Hematopoietic multipotent progenitor cell treated with erythropoietin and hydrocortisone succinate and interleukin-3 and kit ligand, for 15 days (in vitro differentiated cells): ENCODE measurements at places on chromosomes 2 and 18.

DNA sequence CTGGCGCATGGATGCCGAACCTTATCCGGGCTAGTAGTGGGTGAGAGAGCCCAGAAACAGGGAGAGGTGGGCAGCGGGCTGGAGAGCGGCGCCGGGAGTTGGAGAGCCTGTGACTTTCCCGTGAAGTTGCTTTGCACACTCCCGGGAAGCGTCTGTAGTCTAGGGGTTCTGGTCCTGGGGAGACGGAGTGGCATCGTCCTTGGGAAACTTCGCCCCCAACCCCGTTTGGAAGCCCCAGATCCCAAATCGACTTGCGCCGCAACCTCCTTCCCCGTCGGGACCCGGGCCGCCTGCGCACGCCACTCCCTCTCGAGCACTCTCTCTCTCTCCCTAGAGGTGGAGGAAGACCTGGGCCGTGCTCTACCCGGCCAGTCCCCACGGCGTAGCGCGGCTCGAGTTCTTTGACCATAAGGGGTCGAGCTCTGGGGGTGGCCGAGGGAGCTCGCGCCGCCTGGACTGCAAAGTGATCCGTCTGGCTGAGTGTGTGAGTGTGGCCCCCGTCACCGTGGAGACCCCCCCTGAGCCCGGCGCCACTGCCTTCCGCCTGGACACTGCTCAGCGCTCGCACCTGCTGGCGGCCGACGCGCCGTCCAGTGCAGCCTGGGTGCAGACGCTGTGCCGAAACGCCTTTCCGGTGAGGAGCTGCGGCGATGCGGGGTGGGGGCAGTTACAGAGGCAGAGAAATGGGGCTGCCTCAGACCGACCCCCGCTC is 456 bp downstream of the DOK1 start:
- DNase-seq: peak; percentile 35

DNA sequence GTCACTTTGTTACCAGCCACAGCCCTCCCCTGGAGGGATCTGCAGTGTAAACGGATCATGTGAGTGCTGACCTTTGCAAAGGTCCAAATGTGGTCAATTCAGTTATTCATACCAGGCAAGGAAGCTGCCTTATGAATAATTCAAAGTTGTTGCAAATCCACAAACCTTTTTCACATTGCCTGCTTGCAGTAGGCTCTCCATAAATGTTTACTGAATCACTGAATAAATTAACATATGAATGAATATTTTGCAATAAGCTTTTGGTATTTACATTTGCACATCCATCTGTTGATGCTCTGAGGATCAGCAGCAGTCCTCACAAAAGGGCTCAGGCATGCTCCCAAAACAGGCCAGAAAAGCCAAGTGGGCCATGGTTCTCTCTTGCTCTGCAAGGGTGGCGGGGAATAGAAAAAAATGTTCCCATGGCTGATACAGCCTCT is 156.8 kb downstream of the VAPA start:
- DNase-seq: no peak

DNA sequence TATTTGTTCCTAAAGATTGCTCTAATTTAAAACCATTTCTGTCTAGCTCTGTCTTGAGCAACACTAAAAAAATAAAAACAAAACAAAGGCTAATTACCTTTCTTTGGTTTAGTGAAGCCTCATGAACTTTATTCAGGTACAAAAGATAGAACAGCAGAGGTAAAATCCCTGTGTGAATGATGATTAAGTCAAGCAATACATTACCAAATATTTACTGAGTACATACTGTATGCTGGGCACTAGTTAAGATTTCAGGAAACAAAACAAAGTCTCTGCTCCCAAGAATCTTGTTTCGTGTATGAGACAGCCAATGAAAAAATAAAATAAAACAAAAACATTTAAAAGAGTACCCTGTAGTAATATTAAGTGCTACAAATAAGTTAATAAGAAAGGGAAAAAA is 257.5 kb downstream of the RND3 start:
- no peak for DNase-seq

- no peak for DNase-seq
These were observed 32.6 kb upstream of the PPP3R1 start for GRCh38 chr2:68284896-68285295.

DNA sequence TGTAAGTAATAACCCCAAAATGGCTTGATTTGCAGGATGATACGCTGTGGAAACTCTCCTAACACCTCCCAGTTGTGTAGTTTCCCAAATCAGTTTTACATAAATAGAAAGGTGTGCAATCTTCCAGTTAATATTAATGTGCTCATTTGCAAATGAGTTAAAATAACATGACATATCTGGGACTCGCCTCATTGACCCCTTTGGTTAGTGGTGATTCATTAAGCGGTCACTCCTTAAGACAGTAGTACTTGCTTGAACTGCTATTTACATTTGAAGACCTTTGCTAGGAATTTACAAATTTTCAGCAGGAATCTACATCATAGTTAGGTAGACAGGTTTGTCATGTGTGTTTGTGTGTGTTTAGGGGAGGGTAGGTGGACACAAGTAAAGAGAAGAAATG is 1367.7 kb upstream of the CELF4 start:
- no peak for DNase-seq

DNA sequence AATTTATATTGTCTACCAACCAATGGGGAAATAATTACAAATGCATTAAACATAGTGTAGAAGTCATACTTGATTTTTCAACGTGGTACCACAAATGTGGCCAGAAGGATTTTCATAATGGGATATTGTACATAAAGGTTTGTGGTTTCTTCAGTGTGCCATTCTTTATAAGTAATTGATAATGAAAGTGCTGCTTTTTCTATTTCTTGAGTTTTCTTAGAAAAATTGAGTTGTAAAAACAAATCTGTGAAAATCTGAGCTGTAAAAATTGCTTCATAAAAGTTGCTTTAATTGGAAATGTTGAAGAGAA is 103.6 kb downstream of the KYNU start:
- no peak for DNase-seq

DNA sequence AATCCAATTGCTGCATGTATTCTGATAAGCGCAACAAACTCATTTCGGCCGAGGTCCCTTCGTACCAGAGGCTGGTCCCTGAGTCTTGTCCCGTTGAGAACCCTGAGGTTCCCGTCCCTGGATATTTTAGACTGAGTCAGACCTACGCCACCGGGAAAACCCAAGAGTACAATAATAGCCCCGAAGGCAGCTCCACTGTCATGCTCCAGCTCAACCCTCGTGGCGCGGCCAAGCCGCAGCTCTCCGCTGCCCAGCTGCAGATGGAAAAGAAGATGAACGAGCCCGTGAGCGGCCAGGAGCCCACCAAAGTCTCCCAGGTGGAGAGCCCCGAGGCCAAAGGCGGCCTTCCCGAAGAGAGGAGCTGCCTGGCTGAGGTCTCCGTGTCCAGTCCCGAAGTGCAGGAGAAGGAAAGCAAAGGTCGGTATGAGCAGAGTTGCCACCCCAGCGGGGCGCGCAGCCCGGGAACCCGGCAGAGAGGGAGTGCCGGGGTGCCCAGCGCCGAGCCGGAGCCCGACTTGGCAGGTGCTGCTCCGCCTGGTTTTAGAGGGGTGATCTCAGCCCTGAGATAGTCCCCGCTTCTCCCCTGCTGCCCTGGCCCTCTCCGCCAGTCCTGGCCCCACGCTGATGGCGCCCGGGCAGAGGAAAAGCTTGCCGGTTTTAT is 714 bp downstream of the HOXD10 start:
- DNase-seq: no peak

DNA sequence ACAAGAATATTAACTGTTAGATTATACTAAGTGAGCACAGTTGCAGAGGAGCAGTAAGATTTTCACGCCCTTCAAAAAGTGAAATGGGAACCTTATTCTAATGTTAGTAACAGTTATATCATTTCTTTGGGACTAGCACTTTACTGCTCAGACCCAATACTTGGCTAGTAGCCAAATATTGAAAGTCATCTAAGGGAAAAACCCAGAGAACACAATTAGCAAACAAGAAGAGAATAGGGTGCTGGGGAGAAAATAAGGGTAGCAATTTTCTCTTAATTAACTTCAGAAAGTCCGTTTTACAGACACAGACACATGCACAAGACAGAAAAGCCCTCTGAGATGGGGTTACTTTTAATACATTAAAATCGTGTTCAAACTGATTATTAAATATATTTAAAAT is 71.8 kb downstream of the ID2 start:
- peak; percentile 38 for DNase-seq

GRCh38 chr18:58337686-58338085 is 291.2 kb downstream of the ALPK2 start:
- DNase-seq: no peak

DNA sequence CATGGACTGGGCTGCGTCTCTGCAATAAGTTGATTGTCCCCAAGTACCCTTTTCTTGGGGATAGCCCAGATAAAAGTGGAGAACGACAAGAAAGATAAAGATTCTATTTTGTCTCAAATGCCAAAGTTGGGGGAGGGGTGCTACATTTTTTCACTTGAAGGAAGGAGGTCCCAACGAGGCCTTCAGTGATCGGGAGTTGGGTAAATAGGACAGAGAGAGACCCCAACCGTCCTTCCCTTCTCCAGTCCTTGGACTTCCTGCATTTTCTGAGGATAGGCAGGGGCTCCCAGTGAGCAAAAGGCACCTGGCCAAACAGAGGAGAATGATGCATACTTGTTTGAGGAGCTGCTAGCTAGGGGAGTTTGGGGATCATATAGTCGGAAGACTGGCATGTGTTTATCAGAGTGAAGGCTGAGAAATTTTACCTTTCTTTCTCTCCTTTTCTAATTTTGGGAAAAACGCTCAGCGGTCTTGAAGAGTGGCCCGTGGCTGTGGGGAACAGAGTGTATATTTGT is 3.5 kb upstream of the EN1 start:
- no peak for DNase-seq

GRCh38 chr18:40215979-40216378 is 1739.1 kb upstream of the PIK3C3 start:
- no peak for DNase-seq

- DNase-seq: no peak
These were observed 48.9 kb downstream of the APLF start for GRCh38 chr2:68516051-68516955.

GRCh38 chr18:76875390-76876325 is 53.3 kb downstream of the ZNF236 start:
- peak; percentile 64 for DNase-seq

GRCh38 chr2:231575612-231576256 is 16.9 kb upstream of the TEX44 start:
- DNase-seq: no peak

DNA sequence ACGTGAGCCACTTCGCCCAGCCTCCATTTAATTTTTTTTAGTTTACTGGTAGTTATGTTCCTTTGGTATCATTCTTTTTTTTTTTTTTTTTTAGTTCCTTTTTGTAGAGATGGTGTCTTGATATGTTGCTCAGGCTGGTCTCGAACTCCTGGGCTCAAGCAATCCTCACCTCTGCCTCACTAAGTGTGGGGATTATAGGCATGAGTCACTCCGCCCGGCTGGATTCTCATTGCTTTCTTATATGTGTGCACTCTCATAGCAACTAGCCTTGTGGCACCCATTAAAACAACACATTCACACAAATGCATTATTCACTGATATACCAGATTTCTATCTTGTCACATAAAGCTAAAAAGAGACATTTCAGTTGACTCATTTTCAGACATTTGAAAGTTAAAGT is 4.2 kb downstream of the TTC27 start:
- DNase-seq: no peak

- no peak for DNase-seq
These were observed 24.8 kb downstream of the SMCHD1 start for GRCh38 chr18:2680216-2680792.

DNA sequence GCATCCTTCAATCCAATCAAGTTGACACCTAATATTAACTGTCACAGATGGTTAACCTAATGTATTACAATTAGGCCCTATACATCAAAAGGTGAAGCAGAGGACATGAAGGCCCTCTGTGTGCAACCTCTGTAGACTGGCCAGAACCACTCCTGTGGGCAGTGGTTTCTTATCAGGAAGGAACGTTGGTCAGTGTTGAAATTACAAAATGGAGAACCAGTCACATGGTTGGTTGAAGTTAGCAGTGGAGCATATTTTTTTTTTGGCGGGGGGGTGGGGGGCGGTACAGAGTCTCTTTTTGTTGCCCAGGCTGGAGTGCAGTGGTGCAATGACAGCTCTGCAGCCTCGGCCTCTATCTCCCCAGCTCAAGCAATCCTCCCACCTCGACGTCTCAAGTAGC is 19.8 kb downstream of the RNU2-63P start:
- DNase-seq: no peak

- no peak for DNase-seq
These were observed 165.8 kb downstream of the RPIA start for GRCh38 chr2:88857274-88857741.

GRCh38 chr18:57640236-57640635 is 18.6 kb upstream of the NARS1 start:
- DNase-seq: no peak

DNA sequence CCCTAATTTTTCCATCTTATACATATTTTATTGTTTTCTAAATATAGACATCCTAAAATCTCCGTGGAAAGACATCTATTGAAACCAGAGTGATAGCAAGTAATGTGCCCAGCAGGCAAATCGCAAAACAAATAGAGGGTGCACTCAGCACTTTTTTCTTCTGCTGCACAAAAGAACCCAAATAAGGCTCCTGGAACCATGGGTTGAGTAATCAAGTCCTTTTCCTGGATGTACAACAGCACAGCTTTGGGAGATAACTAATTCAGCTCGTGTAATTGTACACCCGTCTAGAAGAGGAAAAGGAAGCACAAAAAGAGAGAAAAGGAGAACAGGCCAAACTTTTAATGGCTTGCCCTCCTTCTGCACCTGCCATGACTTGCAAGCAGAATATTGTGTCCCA is 126.9 kb upstream of the TLK1 start:
- no peak for DNase-seq
